ENCODE measurements at places on chromosomes 7 and 10.

GRCh38 chr10:79248341-79249185, 98.7 kb upstream of the PPIF start:
- no peak for DNase-seq

- DNase-seq = no peak
These were observed 73.9 kb downstream of the KCNMA1 start for GRCh38 chr10:77563638-77564270.

DNA sequence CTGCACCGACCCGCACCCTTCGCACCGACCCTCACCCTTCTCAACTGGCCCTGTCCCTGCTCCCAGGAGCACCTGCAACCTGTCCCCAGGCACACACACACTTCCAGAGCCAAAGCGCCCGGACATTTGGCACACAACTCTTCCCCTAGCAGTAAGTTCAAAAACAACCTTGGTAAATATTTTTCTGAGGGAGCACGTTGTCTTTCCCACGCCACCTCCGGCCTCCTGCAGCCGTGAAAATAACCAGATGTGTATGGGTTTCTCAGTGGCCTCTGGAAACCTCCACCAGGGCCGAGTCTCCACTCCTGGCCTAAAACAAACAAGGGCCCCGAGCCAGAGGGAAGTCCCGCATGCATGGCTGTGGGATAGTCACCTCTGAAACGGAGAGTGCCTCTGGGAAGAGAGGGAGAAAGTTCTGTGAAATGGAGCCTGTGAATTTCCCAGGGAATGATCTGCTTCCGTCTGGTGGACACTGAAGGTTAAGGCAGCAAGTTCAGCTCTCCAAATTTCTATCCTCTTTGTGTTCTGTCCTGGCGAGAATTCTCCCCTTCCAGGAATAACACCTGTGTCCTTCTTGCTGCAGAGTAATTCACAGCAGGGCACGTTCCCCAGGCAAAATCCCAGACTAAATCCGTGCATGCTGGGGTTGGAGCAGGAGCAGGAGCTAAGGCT, 15.8 kb downstream of the PODXL start:
- no peak for DNase-seq

DNA sequence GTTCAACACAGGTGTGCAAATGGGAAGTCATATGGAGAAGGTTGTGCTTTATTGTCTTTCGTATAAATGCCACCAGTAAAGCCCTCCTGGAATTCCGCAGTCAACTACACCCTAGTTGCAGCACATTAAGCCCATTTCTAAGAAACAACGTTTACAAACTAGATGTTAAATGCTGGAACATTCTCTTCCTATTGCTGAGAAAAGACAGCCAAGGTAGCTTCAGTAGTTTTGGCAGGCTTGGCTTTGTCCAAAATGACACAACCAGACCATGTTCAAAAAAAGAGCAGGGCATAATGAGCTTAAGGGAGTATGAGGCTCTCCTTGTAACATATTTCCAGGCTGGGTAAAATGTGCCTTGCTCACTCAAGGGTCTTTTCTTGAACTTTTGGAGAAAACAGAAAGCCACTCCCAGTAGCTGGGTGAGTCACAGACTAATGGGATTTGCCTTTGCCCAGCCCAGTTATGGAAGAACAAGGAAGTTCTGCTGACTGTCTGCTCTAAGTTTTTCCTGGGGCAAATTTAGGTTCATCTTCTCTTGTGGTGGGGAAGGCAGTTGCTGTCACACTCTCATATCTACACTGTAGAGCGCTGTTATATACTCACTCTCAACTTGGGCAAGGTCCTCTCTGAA, 238.7 kb downstream of the PLXNA4 start:
- DNase-seq = no peak

- no peak for DNase-seq
These were observed 33.8 kb upstream of the PDLIM1 start for GRCh38 chr10:95324436-95325268.

GRCh38 chr7:3080106-3080505, 36.4 kb upstream of the CARD11 start:
- no peak for DNase-seq

GRCh38 chr7:87344446-87344845, 1.0 kb upstream of the CROT start:
- no peak for DNase-seq

DNA sequence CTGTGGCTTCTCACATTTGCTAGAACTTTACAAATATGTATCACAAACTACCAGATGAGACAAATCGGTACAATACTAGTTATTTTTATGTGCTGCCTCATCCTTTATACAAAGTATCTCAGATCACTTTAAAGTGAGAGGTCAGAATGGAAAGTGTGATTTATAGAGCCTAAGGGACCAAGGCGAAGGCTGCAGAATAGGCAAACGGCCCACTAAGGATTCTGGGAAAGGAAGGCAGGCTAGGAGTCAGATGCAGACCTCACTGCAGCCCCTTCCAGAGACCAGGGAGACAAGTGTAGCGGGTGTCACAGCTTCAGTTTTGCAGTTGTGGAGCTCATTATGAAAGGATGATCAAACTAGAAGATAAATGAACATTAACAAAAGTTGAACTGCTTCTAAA, 190.6 kb downstream of the HIBADH start:
- DNase-seq = no peak

- DNase-seq = no peak
These were observed 24.9 kb upstream of the SLC29A3 start for GRCh38 chr10:71294091-71294561.

- no peak for DNase-seq
These were observed 58.5 kb downstream of the PLCE1 start for GRCh38 chr10:94052281-94052680.

DNA sequence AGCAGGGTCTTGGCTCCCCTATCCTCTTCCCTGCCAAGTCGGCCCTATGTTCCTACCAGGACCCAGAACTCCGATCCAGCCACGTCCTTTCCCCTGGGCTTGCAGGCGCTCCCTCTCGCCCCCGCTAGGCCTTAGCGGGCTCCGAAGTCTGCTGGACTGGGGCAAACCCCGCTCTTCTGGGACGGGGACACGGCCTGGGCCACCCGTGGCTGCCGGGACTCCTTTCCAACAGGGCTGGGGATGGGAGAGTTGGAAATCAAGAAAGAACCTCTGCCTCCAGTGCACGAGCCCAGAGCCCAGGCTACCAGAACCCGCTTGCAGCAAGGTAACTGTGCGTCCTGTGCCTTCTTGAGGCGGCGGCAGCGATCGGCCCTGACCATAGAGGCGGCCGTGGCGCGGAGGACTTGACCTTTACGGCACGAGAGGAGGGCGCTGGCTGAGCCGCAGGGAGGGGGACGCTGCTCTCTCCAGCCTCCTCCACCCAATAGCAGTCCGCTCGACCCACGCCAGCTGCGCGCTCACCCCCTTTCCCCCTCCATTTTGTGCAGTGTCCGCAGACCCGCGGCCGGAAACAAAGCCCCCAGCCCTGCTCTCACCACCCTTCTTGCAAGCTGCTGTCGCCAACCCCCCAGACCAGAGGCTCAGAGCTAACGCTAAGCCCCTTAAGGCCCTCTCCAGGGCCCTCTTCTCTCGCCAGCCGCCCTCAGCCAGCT, 7.0 kb upstream of the HOXA11 start:
- DNase-seq = no peak

DNA sequence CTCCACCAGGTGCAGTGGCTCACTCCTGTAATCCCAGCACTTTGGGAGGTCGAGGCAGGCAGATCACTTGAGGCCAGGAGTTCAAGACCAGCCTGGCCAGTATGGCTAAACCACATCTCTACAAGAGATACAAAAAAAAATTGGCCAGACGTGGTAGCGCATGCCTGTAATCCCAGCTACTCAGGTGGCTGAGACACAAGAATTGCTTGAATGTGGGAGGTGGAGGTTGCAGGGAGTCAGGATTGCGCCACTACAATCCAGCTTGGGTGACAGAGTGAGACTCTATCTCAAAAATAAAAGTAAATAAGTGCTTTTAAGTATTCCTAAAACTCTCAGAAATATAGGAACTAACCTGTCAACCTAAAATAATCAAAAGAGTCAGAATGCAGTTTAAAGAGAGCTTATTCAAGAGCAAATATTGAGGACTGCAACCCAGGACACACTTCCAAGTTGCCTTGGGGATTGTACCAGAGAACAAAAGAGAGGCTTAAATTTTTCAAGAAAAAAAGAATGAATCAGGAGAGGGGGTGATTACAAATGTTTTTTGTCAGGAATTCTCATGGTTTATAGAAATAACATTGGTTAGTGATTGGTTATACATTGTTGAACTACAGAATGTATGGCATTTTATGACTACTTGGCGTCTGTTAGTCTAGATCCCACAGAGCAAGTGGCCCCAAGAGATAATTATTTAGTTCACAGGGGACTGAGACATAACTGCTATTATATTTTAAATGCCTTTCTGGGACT, 33.2 kb upstream of the PPP1R9A start:
- no peak for DNase-seq

DNA sequence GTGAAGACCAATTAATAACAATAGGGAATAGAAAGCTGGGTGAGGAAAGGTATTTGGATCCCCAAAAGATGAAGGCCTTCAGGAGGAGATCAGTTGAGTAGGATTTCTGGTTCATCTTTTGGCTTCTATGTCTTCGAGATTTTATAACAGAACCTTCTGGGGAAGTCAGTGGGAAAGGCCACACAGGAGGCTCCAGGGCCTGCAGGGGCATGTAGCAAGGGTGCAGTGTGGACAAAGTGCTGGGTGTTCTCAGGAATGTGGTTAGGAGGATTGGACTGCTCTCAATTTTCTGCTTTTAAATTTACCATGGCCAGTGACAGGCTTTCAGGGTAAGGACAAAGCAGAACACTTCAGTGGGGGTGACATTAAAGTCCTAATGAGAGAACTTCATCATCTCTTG, 378.0 kb downstream of the CCSER2 start:
- DNase-seq = no peak

- DNase-seq = no peak
These were observed 758.0 kb downstream of the AUTS2 start for GRCh38 chr7:70356085-70356786.

DNA sequence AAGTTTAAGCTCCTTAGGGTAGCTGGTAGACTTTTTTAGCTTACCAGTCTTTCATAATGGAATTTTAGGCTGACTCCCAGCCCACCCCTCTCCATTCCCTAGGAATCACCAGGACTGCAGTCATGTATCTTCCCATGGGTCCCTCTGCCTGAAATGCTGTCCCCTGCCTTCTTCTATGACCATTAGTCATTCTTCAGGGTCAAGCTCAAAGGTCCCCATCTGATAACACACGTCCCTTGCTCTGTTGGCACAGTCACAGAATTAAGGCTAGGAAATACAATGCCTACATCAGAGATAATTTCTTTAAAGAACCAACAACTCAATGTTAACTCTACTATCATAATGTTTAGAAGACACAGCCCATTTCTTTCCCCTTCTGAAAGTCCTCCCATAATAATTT, 140.6 kb downstream of the RAPGEF5 start:
- no peak for DNase-seq

DNA sequence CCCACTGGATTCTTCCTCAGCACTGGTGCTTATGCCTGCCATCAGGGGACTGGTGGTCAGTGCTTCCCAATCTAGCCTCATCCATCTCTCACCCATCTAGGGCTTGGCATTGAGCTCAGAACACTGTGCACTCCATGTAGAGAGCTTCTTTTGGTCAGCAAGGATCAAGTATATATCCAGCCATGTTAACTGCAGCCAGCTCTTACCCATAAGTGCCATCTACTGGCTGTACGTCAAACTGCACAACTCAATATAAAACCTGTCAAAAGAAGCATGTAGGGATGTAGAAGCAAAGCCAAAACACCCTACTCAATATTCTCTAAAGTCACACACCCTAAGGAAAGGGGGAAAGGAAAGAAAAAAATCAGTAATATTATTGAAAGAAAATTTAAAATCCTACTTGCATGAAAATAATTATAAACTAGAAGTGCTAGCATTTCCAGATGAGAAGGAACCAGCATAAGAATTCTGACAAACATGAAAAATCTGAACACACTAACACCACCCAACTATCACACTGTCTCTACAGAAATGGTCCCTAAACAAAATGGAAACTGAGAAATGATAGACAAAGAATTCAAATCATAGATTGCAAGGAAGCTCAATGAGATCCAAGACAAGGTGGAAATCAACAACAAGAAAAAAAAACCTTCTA, 531.1 kb upstream of the STEAP1 start:
- DNase-seq = no peak

DNA sequence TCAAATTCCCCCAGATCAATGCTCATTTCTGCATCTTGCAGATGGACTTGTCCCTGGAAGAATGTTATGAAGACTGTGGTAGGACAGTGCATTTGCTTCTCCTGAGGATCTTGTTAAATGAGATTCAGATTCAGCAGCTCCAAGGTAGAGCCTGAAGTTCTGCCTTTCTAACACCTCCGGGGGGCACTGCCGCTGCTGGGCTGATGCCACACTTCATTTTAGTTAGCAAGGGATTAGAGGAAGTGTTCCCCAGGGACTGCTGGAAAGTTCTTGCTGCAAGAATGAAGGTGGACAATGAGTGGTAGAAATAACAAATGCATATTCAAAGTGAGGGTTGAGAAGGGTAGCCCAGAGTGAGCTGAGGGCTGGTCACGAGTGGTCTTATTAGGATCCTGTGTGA, 434.3 kb upstream of the AKR1E2 start:
- DNase-seq = no peak

GRCh38 chr7:96218664-96219243, 103.1 kb downstream of the SLC25A13 start:
- DNase-seq = no peak

DNA sequence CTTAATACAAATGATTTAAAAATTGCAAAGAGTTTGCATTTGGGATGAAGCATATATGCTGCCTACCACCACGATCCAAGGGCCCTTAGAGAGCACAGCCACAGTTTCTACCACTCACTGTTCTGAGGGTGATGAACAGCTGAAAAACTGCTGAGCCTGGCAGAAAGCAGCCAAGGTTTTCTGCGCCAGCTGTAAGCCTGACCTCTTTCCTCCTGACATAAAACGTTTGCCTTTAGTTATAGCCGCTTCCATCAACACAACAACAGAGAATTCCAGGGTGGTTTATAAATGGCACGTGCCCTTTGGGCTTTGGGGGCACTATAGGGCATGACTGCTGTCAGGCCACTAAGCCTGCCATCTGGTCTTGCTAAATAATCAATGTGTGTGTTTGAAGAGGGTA, 222.8 kb downstream of the RELN start:
- no peak for DNase-seq

- no peak for DNase-seq
These were observed 44.4 kb downstream of the DNAH11 start for GRCh38 chr7:21587139-21587784.

GRCh38 chr10:12470719-12471118, 121.4 kb downstream of the CAMK1D start:
- DNase-seq = no peak

DNA sequence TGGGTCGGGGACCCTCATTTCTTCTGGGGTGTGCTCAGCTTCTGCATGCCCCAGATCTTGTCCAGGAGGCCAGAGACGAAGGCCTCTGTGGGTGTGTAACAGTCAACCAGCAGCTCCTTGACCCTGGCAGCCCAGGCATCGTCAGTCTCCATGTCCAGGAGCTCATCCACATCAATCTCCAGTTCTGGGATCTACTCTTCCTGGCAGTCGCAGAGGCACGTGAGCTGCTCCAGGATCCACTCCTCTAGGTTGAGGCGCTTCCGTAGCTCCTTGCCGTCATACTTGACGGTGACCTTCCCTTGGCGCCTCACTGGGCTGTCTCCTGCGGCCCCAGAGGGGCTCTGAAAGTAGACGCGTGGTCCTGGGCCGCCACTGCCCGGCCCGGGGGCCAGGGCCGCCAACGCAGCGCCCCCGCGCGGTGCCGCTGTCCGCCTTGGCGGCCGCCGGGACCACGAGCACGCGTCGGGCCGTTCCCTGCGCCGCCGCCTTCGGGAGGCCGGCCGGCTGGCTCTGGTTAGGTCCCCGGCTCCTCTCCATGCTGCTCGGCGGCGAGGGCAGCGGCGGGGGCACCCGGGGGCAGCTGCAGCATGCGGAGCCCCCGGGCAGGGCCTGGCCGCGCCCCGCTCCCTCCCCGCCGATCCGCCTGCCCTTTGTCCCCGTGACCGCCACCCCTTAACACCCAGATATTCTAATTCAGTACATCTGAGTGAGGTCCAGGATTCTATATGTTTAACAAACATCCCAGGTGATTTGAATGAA, 170.5 kb downstream of the SEPTIN7 start:
- no peak for DNase-seq

Measured in stimulated activated naive CD4-positive, alpha-beta T cell treated with Interleukin-2 at 50 U/mL for 16 hours (primary cell).